ENCODE measurements at places on chromosomes 7 and 10.

GRCh38 chr7:145269418-145270161 is 433.7 kb upstream of the TPK1 start:
- DNase-seq, result no peak

DNA sequence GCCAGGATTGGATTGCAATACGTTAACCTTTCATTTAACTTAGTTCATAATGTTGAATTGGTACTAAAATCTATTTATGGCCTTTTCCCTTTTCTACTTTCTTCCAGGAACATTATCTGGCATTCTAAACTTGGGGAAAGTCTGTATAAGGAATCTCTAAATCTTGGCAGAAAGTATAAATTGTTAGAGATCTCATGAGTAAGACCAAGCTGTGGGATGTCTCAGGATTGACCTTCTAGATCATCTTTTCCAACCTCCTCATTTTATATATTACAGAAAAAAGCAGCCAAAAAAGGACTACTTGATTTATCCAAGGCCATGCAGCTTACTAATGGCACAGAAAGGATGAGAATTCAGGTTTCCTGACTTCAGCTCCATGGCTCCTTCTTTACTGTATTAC is 598.3 kb downstream of the INHBA start:
- DNase-seq, result no peak

- DNase-seq, result no peak
These were observed 285.8 kb upstream of the CACNA2D1 start for GRCh38 chr7:82729172-82730030.

- no peak for DNase-seq
These were observed 3.5 kb downstream of the LRRTM3 start for GRCh38 chr10:66929375-66929774.

DNA sequence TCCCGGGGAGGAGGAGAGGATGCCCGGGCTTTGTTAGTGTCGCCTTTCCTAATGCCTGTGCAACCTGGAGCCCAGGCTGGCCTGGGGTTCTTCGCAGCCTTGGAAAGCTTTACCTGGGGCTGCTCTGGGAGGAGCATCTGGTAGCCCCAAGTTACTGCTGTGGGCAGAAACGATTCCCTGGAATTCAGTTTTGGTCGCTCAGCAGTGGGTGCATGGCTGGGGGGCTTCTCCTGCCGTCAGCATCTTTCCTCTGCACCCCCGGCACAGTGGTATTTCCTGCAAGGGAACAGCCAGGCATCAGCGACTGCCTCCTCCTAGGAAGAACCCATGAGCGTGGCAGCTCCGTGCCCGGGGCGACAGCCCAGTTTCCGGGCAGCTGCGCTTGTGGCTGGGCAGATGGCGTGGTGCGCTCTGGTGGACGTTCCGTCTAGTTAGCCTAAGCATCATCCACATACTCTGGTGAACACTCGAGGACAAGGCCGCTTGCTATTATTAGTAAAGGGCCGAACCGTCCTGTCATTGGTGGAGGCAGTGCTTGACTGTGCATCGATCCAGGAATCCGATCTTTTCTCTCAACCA is 107.0 kb upstream of the BTBD16 start:
- no peak for DNase-seq

DNA sequence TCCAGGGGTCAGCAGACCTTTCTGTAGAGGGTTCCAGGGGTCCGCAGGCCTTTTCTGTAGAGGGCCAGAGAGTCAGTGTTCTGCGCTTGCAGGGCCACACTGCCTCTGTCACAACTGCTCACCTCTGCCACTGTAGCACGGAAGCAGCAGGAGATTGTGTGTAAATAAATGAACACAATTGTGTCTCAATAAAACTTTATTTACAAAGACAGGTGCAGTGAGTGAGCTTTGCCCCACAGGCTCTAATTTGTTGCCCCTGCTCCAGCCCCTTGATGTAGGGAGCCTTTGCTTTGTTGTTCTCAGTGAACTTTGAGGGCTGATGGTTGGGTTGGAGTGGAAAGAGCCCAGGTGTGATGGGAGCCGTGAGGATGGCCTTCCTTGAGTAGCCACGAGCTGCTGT is 67.8 kb downstream of the MGMT start:
- no peak for DNase-seq

- DNase-seq, result no peak
These were observed 73.5 kb downstream of the PROSER2 start for GRCh38 chr10:11896549-11897200.

- DNase-seq, result peak; percentile 21
These were observed 12.4 kb upstream of the HUS1 start for GRCh38 chr7:47991741-47992311.

- DNase-seq, result no peak
These were observed 16.3 kb upstream of the ABLIM1 start for GRCh38 chr10:114674346-114674745.

GRCh38 chr10:17428351-17429097 is 25.9 kb downstream of the ST8SIA6 start:
- no peak for DNase-seq

DNA sequence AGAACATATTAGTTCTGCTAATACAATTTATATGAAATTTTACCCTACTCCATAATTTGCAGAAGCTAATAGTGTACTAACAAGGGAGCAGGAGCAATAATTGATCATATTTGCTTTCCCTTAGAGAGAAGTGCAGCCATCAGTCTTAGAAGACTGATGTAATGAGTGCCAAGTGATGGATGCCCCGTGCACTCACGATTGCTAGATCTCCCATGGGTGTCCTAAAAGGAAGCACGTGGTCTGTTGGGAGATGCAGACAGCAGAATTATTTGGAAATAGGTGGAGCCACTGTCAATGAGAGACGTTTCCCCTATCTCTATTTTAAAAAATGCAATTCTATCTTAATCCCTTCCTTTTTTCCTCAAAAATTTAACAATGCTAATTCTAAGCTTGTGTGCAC is 772.2 kb upstream of the C7orf33 start:
- DNase-seq, result no peak

DNA sequence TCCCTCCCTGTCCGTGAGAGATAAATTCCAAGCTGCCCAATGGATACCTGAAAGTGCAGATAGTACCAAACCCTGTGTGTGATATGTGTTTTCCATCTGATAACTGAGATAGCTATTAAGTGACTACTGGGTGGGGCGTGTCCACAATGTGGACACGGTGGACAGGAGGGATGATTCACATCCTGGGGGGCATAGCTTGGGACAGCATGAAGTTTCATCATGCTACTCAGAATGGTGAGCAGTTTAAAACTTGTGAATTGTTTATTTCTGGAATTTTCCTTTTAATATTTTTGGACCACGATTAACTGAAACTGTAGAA is 158.6 kb downstream of the CREB5 start:
- DNase-seq, result no peak

- DNase-seq, result no peak
These were observed 64.1 kb upstream of the MPP7 start for GRCh38 chr10:28366994-28367393.

DNA sequence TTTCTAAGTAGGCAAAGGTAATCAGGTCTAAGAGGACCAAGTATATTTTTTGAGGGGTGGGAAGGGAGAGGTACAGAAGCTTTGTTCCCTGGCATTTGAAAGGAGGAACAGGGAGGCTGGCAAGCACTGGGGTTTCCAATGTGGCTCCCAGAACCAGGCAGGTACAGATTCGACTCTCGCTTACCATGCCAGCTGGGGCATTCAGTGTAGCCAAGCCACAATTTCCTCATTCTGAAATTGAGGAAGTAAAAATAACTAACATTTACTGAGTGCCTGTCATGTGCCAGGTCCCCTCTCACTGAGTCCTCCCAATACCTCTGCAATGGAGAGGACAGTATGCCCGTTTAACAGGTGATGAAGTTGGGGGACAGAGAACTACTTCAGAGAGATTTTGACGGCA is 45.9 kb upstream of the BET1 start:
- no peak for DNase-seq

DNA sequence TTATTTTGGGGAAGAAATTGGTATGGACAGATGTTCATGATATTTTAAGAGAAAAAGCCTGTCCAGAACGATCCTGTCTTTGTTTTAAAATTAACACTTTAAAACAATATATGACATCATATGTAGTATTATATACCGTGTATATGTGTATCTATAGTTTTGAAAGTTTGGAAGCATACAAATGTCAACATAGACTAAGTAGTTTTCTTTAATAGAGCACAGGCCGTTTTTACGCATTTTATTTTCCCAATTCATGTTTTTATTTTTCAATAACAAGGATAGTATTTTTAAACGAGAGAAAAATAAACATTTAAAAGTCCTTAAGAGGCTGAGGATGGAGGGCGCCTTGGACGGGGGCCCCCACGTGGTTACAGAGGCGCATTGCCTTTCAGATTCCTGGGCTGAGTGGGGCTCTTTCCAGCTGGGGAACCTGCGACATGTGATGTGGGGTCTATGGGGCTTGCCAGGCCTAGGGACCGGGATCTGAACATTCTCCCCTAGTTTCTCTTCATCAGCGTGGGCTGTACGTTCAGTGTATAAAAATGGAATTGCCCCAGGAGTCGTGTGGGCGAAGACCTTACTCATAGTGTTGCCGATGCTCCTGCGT is 127.8 kb upstream of the ZNF746 start:
- no peak for DNase-seq

- DNase-seq, result no peak
These were observed 84.9 kb downstream of the TCERG1L start for GRCh38 chr10:131226446-131227162.

GRCh38 chr10:4151466-4151865 is 366.5 kb upstream of the KLF6 start:
- DNase-seq, result no peak

DNA sequence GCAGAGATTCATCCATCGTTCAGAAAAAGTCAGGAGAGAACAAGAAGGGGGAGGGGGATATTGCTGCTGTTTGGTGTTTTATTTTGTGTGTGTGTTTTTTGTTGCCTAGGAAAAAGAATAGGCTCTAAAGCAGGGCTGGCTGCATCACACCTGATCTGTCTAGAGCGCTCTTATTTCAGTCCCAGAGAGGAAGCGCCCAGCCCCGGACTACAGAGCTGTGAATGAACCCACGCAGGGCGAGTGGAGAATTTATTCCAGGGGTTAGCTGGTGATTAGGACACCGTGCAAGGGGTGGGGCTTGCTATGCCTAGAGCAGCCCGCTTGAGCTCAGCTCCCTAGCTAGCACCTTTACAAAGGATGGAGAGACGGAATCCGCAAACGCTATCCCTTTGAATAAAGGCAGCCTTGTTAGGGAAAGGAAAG is 621 bp upstream of the FAM13C start:
- no peak for DNase-seq

DNA sequence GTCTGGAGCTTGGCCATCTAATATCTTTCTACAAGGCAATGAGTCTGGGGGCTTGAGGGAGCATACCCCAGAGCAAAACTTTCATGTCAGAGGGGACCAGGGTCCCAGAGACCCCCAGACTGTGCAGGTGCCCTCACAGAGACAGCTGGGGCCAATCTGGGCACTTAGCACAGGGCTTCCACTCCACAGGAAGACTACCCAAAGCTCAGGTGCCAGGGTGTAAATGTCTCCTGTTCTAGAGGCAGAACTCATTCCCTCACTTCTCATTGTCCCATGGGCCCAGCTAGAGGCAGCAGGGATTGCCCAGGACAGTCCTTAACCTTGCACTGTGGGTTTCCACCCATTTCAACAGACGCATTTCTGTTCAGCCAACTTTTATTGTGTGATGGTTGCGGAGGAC is 246.9 kb downstream of the ACTR3B start:
- no peak for DNase-seq

GRCh38 chr7:141709318-141709717 is 1.2 kb downstream of the WEE2 start:
- DNase-seq, result no peak

- DNase-seq, result no peak
These were observed 114.9 kb downstream of the TRRAP start for GRCh38 chr7:98993024-98993897.

- DNase-seq, result peak; percentile 11
These were observed 3.7 kb downstream of the AGR2 start for GRCh38 chr7:16801111-16801542.

DNA sequence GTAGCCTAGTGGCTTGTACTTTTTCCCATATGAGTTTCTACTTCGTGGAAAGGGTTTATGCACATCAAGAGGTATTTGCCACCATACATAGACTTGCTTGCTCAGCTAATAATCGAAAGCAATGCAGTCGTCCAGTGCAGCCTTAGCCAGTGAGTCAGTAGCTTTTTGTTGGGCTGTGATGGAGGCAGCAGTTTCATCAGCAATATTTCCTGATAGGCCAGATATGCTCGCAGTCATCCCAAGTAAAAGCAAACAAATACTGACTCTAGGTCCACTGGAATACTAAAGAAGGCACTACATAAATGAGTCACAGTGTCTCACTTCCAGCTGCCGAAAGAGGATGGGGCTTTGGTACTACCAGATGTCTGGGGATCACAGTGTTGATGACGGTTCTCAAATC is 2.1 kb upstream of the BNIP3 start:
- peak; percentile 67 for DNase-seq

GRCh38 chr7:67618556-67619162 is 622.0 kb downstream of the TYW1 start:
- no peak for DNase-seq

DNA sequence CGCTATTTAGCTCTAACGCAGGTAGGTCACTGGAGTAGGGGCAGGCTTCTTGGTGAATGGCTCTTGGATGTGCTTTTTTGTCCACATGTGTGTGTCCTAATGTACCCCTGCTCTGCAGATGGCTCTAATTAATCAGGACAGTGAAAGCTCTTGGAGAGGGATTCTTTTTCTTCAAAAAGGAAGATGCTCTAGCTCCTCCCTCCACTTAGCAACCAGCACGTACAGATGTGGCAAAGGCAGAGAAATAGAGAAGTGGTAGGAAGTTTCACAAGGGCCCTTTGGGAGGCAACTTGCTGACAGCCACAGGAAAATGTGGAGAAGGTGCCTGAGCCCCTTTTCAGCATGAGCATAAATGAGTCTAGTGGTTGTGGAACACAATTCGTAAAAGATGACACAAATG is 221.7 kb downstream of the PLXNA4 start:
- no peak for DNase-seq

- DNase-seq, result no peak
These were observed 11.2 kb upstream of the EPHA1 start for GRCh38 chr7:143419880-143420279.

DNA sequence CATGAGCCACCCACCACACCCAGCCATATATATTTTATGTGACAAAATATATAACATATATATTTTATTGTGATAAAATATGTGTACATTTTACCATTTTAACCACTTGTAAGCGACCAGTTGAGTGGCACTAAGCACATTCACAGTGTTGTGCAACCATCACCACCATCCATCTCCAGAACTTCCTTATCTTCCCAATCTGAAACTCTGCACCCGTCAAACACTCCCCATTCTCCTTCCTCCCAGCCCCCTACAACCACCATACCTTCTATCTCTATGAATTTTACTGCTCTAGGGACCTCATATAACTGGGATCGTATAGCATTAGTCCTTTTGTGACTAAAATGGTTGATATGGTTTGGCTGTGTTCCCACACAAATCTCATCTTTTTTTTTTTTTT is 20.8 kb upstream of the CYTH3 start:
- no peak for DNase-seq

- no peak for DNase-seq
These were observed 1.8 kb downstream of the COMMD3 start for GRCh38 chr10:22317771-22318565.

DNA sequence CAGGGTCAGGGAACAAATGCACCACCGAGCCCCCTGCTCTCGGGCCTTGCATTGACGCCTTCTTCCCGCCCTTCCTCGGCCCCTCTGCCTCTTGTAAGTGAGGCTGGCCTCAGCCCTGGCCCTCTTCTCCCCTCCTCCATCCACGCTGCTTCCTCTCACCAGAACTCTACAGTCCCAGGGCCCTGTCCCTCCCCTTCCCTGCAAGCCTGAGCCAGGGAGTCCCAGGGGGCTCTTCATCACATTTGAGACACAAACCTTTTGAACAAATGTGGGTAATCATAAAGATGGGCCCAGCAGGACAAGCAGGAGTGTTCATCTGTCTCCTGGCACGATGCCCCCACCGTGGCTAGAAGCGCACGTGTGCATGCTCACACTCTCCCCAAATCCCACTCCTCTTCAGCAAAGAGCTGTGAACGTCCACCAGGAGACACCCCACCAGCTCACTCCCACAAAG is 57.7 kb downstream of the SLIT1 start:
- no peak for DNase-seq
